ENCODE measurements at places on chromosomes 2 and 18. TPM values are rescaled to one million over a fixed set of nuclear protein-coding genes. Genes with fewer than 3 reads are reported as not detected.

DNA sequence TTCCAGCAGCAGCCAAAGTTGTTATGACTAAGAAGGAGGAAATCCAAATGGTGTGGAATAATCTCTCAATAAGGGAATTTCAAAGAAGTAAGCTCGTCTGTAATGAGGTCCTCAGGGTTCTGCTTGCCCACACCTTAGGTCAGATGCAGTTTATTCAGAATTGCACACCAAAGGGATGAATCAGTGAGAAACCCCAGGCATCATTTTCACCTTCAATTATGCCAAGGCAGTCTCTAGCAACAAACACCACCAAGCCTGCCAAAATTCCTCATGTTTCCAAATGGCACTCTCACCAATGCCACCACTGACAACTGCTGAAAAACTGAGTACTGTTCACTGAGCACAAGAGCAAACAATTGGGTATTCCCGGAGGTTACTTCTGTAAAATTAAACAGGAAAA, 43.6 kb downstream of the KCNG3 start:
- DNase-seq: no peak

DNA sequence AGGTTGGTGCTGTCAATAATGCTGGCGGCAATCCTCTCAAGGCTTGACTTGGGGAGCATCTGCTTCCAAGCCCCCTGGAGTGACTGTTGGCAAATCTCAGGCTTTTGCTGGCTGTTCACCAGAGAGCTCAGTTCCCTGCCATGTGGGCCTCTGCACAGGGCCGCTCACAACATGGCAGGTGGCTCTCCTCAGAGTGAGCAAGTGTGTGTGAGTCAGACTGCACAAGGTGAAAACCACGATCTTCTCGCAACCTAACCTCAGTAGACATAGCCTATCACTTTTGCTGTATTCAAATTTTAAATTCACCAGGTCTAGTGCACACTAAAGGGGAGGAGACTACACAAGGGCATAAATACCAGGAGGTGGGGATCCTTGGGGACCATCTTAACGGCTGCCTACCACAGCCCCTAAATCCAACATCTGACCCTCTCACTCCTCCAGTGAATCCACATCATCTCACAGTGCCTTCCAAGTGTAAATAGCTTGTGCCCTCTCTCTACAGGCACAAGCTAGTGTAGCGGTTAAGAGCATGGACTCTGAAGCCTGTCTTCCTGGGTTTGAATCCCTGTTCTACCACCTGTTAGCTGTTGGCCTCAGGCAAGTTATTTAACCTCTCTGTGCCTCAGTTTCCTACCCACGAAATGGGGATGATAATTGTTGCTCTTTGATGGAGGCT, 187.7 kb upstream of the CXCR4 start:
- DNase-seq: no peak

DNA sequence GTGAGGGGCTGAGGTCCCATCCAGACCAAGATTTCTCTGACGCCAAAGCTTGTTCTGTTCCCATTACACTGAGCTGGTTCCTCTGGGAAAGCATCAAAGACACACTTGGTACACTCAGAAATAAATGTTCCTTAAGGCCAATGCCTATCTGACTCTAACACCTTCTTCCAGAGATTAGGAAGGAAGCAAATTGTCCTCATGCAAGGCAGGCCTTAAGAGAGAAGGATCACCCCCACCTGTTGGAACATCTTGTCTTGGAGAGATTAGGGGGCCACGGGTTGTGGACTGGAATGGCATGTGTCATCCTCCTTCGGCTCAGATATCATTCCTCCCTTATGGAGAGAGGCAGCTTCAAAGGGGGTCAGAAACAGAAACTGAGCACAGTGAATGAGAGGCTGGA, 100.2 kb downstream of the ANKRD44 start:
- no peak for DNase-seq

DNA sequence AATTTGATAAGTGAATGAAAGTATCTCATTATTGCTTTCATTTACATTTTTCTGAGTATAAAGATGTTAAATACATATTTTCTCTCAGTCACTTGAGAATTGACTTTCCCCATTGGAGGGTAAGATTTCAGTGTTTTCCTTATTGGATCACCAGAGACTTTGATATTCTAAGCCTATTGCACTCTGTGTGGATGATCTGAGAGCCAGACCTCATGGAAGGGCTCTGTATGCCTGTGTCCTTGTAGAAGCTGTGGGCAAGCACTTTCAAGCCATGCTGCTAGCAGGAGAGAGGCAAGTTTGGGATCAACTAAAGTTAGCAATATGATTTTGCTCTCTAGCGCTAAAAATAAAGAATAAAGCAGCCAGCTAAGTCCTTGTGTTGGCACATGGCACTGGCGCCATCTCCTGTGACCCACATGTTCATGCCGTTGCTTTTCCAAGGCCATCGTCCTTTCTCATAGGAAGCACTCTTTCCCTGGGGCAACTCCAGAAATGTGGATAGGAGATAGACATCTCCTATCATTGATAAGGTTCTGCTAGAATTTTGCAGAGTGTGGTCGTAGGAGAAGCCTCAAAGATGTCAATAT, 72.6 kb downstream of the AOX1 start:
- DNase-seq: peak; percentile 35

DNA sequence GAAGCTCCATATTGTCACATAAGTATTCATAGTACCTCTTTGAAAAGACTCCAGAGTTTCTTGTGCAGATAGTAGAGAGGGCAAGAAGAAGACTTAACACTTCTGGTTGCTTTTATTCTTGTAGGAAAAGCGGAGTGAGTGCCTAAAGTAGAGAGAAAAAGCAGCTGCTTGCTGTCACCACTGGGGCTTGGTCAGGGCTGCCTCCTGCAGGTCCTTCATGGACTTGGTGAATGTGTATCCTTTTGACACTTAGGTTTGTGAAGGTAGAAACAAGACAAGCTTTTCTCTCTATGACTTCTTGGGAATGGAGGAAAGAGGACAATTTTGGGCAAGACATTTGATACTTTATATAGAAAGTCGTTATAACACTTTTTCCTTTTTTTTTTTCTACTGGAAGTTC, 312.8 kb upstream of the FANCL start:
- DNase-seq: peak; percentile 29

DNA sequence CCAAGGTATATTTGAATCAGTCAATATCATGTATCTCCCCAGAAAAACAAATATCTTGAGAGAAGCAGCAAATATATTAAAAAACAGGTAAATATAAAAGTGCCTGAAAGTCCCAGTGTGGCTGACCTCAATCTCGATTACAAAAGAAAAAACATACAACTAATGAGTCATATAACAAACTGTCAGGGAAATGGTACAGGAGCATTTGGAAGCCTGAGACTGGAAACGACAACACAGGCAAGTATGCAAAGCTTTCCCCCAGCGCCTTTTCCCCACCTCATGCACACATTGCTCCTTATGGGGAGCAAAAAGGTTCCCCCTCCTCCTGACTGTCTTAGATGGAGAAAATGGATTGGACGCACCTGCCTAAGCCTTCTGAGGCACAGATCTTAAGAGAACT, 230.7 kb downstream of the TMX3 start:
- no peak for DNase-seq

DNA sequence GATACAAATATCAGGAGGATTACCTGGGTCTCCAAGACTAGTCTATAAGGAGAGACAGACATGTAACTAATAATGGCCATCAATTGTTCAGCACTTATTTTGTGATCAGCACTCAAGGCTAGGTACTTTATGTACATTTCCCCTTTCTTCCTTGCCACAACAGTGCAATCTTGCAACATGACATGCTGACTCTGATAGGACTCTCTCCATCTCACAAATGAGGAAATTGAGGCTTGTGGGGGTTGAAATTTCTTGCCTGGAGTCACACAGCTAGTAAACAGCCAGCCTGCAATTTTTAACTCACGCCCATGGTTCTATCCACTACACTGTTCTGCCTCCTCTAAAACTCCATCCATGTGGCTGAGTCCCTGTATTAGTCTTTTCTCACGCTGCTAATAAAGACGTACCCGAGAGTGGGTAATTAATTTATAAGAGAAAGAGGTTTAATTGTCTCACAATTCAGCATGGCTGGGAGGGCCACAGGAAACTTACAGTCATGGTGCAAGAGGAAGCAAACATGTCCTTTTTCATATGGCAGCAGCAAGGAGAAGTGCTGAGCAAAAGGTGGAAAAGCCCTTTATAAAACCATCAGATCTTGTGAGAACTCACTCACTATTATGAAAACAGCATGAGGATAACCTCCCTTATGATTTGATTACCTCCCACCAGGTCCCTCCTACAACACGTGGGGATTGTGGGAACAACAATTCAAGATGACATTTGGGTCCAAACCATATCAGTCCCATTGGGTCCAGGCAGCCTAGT, 302.4 kb downstream of the PLCL1 start:
- DNase-seq: no peak

DNA sequence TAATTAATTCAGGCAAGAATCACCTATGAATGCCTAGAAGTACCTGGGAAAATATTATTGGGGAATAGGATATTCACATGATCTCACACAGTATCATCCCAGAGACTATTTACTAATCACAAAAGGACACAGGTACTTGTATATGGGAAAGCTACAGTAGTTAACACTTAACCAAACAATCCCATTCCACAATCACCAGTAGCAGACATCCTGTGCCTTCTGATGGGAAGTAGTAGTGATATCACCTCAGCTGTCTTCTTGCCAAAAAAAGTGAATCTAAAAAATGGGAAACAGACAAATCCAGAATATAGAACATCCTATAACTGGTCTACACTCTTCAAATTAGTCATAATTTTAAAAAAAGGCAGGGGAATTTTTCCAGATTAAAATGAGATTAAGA, 75.6 kb upstream of the CCDC150 start:
- peak; percentile 16 for DNase-seq

UPP2 gene
- not detected for polyA plus RNA-seq

POU3F3 gene
- not detected for polyA plus RNA-seq

- no peak for DNase-seq
Measured at GRCh38 chr2:239025096-239025801, 177.4 kb downstream of the TWIST2 start.

- DNase-seq: no peak
Measured at GRCh38 chr2:58870704-58871103, 629.6 kb upstream of the FANCL start.

GRCh38 chr2:24409171-24409570, 48.8 kb upstream of the ITSN2 start:
- DNase-seq: no peak

DNA sequence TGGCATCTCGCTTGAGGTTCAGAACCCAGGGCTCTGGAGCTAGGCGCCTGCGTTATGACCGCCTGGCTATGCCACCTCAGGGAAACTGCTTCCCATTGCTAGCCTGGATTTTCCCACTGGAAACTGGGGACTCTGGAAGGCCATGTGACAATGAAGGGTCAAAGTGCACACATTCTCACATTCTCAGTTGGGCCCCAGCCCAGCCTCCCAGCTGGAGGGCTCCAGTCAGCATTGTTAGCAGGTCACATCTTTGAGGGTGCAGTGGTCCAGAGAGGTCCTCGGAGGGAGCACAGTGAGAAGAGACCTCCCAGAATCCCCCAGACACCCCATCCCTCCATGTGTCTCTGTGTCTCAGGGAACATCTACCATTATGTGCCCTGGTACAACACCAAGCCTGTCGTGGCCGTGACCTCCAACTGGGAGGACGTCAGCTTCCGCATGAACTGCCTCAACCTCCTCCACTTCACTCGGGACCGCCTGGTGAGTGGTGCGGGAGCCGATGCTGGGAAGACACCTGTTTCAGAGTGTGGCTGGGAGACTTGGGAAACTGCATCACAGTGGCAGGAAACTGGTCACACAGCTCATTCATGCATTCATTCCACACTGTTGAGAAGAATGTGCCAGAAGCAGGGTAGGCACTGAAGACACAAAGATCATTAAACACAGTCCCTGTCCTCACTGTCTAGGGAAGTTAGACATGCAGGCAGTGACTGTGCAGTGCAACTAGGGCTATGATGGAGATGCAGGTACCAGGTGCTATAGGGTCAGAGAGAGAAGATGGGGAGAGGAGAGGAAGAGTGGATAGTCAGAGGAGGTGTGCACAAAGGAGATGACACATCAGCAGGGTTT, 41.6 kb downstream of the FER1L5 start:
- no peak for DNase-seq

- no peak for DNase-seq
Measured at GRCh38 chr2:16214861-16215260, 274.5 kb downstream of the MYCN start.

CXCR2 gene
- 0.73 TPM for polyA plus RNA-seq

- no peak for DNase-seq
Measured at GRCh38 chr18:59876310-59876626, 23.5 kb upstream of the PMAIP1 start.

PPP1R1C gene
- polyA plus RNA-seq: 1.2 TPM

GRCh38 chr18:33596178-33596854, 18.3 kb downstream of the ASXL3 start:
- DNase-seq: no peak

PROM2 gene
- polyA plus RNA-seq: 4.9 TPM

DNA sequence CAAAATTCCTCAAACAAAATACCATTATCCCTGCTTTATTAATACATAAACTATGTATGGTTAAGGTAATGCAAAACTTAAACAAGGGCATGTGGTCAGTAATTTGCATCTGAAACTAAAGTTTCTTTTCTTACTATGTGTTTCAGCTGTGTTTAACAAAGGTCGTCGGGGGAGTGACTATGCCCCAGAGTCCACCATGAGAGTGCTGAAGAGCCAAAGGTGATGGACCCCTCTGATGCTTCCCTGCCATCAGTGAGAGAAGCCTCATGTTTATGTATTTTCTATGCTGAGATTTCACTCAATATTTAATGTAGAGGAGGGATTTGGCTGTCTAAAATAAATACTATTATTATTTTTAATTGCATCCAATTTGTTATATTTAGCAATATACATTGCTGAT, 707.2 kb upstream of the REG3G start:
- DNase-seq: no peak

GRCh38 chr2:143505542-143505941, 376.3 kb downstream of the ARHGAP15 start:
- DNase-seq: peak; percentile 80

GRCh38 chr2:231489990-231490389, 25.7 kb upstream of the NCL start:
- DNase-seq: no peak

DNA sequence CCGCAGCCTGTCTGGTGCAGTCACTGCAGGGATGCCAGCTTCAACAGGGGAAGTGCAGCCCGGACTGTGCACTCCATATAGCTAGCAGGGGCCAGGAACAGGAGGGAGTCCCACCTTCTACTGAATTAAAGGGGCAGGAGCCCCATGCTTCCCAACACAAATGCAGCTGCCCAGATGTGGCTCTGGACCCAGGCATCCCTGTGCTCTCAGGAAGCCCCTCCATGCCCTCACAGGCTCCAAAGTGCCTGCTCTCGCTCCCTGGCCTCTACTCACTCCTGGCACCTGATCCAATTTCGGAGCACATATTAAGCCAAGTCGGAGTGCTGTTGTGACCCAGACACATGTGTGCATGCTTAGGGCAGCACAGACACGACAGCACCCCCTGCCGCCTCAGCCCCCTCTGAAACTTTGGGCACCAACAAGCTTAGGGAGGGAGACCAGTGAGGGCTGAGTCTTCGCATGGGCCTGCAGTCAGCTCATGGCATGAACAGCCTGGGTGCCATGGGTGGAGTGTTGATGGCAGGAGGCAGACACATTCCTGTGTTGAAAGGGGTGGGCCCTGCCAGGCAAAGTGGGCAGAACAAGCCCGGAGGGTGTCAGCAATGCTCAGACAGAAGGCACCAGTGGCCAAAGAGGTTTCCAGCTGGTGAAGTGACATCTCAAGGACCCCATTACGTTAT, 83.5 kb downstream of the ZNF804A start:
- DNase-seq: no peak
